ENCODE measurements at places on chromosomes 4 and X. TPM values are rescaled to one million over a fixed set of nuclear protein-coding genes. Genes with fewer than 3 reads are reported as not detected.

DNA sequence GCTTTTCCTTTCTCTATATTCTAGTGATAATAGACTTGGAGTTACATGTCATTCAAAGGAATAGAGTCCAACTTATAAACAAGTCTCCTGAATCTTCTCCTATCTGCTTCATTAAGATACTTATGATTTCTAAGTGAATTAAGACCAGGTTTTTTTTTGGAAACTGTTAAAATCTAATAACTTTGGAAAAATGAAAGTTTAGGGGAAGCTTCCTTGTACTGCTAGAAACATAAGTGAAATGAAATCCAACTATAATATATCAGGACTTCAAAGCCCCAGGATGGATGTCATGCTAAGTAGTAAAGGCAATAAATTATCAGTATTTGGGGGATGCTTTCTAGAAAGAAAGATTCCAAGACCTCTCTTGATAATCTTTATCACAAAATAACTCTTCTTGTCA is 24.8 kb downstream of the GRIA2 start:
- no peak overlapping the region for H3K4me3 ChIP-seq
- no peak for DNase-seq
- H3K36me3 ChIP-seq, result no peaks in the 10 kb centered on the region
- no peaks in the 10 kb centered on the region for H3K4me1 ChIP-seq

Gene CTAG1B
- total RNA-seq, result not detected

DNA sequence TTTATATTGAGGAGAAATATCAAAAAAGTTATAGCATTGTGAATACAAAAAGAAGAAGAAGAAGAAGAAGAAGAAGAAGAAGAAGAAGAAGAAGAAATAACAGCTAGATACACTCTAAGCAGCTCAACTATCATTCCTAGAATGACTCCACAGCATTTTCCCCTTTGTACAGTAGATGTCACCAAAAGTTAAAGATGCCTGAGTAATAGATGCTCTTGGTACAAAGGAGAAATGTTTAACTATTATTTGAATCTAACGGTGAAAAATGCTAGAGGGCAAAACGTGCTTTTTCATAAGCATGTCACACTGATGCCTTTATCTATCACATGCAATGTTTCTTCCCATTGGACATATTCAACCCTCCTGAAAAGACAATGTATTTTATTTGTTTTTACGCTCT is 178.4 kb upstream of the GPRIN3 start:
- no peak overlapping the region for H3K4me3 ChIP-seq
- H3K27ac ChIP-seq, result no peak overlapping the region
- no peak for DNase-seq
- H3K27me3 ChIP-seq, result no peaks in the 10 kb centered on the region

DNA sequence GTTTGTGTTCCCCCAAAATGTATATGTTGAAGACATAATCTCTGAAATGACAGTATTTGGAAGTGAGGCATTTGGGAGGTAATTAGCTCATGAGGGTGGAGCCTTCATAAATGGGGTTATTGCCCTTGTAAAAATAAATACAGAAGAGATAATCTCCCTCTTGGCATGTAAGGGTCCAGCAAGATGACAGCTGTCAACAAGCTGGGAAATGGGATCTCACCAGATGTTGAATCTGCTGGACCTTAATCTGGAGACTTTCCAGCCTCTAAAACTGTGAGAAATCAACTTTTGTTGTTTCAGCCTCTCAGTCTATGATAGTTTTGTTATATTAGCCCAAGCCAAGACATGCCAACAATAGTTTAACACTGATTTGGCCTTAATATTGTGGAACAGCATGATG is 438.2 kb upstream of the PCDH7 start:
- no peaks in the 10 kb centered on the region for H3K36me3 ChIP-seq
- no peak overlapping the region for H3K27ac ChIP-seq
- H3K4me1 ChIP-seq, result peaks cover 9% of the 10 kb centered on the region

- no peak overlapping the region for H3K4me3 ChIP-seq
- H3K27me3 ChIP-seq, result no peaks in the 10 kb centered on the region
- no peaks in the 10 kb centered on the region for H3K4me1 ChIP-seq
- no peak overlapping the region for H3K27ac ChIP-seq
- DNase-seq, result no peak
Observed at GRCh38 chr4:164060456-164060855, 566.0 kb downstream of the TMA16 start.
